Stimulated activated CD8-positive, alpha-beta memory T cell treated with anti-CD3 and anti-CD28 coated beads, Interleukin-4, amount 100 ng/mL, for 24 hours (primary cell): ENCODE measurements at places on chromosomes 4 and X.

DNA sequence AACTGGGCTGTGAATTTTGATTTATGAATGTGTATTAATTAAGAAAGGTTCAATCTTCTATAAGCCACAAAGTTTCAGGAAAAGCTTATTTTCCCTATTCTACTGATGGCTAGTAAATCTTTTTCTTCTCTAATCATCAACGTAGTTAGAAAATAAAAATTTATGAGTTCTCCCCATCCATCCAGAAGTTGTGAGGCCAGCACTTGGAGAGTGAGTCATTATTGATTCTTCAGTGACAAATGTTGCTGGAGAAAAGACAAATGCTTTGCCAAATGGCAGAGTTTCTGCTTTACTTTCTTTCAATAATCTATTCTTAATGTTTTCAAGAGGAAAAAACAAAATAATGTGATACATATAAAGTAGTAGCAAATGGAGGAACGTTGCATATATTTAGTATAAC is 11.3 kb upstream of the GRXCR1 start:
- no peak for DNase-seq

GRCh38 chr4:181711387-181711786 is 531.8 kb upstream of the TENM3 start:
- DNase-seq = no peak

GRCh38 chrX:48482526-48482925 is 6.5 kb downstream of the FTSJ1 start:
- no peak for DNase-seq

DNA sequence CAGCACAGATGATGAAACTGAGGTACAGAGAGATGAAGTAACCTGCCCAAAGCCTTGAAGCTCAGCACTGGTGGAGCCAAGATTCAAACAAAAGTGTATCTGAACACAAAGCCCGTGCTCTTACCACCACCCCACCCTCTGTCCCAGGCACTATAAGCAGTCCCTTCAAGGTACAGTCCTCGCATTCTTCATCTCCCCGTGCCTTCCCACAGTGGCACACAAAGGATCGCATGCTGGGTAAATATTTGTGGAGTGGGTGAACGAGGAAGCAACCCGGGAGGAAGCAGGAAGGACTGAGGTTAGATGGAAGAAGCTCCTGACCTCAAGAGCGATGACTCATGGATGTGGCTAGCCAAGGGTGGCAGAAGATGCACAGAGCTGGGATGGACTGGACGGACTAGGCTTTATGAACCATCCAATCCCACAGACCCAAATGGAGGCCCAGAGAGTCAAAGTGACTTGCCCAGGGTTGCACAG is 18.4 kb downstream of the IQSEC2 start:
- no peak for DNase-seq

DNA sequence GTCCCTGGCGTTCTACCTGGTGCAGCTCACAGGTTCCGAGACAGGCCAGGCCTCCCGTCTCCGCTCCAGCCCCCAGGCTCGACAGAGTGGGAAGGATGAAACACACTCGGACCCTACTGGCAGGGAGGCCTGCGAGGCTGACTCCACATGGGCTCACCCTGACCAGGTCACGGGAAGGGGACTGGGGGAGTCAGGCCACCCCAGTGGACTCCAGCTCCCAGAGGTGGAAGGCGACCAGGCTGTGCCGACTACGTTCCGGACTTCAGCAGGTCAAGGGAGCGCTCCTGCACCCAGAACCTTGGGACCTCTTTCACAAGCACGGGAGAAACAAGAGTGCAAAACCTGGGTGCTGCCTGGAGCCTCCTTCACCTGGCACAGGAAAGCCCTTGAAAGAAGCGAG is 4.6 kb upstream of the IRAK1 start:
- DNase-seq = no peak

DNA sequence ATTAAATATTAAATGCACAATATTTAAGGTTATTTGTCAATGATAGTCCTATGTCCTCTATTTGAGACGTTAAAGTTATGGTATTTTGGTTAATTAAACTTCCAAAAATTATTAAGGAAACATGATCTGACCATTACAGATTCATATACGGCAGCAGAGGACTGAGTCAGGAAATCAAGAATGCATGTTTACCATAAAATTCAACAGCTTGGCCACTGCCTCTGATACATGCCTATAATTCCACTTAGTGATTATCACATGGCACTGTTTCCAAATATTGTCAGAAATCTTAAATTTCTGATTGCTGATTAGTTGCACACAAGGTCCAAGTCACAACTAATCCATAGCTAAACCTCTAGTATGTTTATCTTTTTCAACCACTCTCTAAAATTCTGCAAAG is 232.2 kb upstream of the UGT8 start:
- DNase-seq = no peak

DNA sequence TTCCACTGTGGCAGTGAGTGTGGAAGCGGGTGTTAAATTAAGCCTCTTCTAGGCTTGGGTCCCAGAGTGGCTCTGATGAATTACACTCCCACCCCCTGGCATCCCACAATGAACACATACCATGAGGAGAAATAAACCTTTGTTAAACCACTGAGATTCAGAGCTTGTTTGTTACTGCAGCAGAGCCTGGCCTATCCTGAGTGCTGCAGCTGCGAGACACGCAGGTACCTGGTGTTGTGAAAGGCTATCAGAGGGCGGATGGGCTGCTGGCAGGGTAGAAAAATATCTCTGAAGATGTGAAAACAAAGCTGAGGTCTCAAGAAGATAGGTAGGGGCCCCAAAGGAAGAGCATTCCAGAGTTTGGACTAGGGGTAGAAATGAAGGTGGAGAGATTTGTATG is 138.4 kb upstream of the STX18 start:
- no peak for DNase-seq

GRCh38 chr4:139007640-139008039 is 7.9 kb upstream of the NOCT start:
- DNase-seq = no peak

GRCh38 chr4:29619168-29619567 is 1101.0 kb upstream of the PCDH7 start:
- DNase-seq = no peak

DNA sequence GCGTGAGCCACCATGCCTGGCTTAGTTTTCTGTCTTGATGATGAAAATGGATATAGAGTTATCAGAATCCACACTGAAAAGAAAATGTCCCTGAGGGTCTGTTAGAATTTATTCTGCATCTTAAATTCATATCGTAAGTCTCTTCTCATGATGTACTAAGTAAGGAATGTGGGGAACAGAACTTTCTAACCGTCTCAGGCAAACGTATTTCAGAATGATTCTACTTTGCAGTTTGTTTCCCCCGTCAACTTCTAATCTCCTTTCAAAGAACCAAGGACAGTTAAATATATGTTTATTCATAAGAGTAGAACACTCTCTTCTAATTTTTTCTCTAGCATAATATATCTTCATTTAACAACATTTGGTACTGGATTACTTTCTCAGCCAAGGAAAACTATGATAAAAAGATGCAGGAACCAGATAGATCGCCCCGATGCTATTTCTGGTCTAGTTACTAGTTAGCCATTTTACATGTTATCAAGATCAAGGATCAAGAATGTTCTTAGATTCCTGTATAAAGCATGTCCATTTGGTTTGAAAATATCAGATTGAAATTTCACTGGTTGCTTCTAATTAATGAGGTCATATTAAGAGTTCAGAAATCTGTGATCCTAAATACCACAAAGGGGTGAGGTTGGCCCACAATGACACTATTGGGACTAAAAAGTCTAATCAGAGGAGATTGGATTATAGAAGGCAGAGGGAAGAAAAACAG is 49.5 kb downstream of the METTL14 start:
- DNase-seq = no peak

DNA sequence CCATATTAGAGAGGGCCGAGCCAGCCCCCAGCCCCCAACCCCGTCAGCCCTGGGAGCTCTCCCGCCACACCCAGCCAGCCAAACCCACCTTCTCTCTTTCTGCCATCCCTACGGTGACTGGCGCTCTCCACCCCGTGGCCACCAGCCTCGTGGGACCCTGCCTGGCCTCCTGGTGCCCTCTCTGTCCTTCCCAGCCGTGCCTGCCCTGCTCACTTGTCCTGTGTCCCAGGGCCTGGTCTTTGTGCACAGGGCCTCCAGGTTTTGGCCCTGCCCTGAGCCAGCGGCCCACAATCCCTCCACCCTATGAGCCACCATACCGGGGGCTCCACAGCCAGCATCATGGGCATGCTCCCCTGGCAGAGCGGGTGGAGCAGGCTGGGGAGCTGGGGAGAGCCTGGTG is 77.4 kb downstream of the ABLIM2 start:
- no peak for DNase-seq

DNA sequence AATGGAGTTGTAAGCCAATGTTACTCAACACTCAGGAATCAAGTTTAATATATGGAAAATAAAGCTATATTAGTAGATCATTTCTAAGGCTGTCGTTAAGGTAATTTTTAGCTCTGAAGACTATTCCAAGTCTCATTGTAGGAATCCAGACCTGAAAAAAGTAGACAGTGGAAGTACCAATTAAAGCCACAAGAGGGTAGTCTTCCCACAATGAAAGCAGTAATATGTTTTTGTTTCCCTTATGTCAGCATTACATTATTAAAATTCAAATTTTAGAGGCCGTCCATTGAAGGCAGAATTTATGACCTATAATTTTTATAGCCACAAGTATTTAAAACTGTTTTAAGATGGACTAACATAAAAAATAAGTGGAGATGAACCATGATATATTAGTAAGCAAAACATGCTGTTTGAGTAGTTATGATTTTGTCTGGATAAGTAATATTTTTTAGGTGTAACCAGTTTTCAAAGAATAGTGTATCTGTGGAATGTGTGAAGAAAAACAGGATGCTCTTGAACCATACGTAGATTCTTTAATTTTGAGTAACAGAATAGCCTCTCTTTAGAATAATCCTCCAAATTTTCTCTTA is 372.6 kb upstream of the TECRL start:
- DNase-seq = no peak

DNA sequence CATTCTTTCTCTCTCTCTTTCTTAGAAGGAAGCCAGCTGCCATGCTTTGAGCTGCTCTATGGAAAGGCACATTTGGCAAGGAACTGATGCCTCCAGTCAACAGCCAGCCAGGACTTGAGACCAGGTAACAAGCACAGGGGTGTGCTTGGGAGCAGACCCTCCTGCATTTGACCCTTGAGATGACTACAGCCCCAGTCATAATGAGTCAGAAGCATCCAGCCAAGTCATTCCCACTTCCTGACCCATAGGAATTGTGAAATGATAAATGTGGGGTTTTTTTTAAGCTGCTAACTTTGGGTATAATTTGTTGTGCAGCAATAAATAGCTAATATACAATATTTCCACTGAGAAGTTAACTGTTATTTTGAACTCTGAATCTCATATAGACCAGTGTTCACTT is 446.9 kb downstream of the GRXCR1 start:
- no peak for DNase-seq

DNA sequence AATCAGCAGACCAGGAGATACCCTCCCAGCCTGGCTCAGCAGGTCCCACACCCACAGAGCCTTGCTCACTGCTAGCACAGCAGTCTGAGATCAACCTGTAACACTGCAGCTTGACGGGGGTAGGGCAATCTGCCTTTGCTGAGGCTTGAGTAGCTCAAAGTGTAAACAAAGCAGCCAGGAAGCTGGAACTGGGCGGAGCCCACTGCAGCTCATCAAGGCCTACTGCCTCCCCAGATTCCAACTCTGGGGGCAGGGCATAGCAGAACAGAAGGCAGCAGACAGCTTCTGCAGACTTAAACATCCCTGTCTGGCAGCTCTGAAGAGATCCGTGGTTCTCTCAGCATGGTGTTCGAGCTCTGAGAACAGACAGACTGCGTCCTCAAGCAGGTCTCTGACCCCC is 15.1 kb upstream of the GABRA2 start:
- no peak for DNase-seq

DNA sequence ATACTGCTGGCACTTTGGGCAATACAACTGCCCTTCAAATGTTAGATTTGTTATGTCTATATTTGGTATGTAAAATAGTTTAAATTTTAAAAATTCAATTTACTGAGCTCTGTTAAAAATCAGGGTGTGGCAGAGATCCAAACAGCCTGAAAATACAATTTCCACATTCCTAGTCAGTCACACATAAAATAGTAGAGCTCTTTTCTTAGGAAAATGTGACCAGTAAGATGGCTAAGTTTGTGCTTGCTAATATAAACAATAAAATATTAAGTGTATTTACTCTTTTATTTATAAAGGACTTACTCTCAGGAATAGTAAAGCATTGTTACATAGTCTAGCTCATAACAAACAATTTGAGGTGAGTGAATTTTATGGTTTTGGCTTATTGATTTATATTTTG is 200.2 kb downstream of the DKK2 start:
- DNase-seq = no peak

DNA sequence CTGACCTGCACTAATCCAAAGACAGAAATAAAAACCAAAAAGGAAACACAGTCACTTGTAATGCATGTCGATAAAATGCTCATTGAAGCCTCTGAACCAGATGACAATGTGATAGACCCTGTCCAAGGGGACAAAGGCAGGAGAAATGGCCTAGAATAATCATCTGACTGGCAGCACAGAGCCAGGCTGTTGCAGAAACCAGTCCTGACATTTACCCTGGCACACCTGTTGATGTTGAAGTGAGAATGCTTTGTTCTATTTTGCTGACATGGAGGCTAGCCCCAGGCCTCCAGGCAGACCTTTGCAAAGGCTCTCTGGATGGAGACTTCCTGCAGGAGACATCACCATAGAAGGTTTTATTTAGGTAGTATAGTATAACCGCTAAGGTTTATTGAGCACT is 41.0 kb downstream of the TFDP3 start:
- no peak for DNase-seq

DNA sequence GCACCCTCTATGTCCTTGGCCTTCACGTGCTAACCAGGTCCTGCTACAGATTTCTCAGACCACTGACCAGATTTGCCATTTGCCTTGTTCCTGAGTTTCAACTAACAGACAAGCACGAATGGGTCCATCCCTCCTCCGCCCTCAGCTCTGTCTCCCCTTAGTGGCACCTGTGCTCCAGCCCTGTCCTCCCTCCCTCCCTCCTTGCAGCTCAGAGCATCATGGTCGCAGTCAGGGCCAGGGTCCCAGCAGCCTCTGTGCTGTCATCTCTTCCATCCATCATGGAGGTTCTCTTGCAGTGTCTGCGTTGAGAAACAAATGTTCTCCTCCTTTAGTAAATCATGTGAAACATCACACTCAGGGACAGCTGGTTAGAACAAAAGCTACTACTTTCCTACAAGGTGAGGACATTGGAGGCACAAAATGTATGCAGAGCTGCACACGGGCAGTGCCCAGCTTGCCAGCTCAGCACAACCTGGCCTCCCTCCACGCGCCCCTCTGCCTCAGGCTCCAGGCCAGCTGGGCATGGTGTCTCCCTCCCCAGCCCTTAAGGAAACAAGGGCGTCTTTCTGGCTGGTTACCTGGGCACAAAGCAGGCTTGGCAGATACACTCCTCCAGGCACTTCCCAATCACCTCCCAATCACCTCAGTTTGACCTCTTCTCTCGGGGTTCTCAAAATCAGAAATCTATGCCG is 79.5 kb upstream of the ATP6AP2 start:
- DNase-seq = no peak

GRCh38 chr4:4672402-4672801 is 130.6 kb upstream of the STX18 start:
- DNase-seq = no peak

DNA sequence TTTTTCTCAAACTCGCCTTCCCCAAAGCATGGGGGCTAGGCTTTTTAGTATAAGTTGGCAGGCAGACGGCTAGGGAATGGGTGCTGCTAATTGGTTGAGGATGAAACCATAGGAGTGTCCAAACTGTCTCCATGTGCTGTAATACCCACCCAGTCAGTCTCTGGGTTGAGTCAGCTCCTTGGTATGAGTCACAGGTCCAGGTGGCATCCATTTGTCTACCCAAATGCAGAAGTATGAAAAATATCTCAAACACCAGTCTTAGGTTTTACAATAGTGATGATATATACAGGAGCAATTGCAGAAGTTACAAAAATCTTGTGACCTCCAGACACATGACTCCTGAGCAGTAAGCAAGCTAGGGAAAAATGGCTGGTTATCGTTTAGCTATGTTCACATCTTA is 27.4 kb upstream of the CCSER1 start:
- DNase-seq = no peak
